ENCODE measurements at places on chromosomes 3 and 15.

DNA sequence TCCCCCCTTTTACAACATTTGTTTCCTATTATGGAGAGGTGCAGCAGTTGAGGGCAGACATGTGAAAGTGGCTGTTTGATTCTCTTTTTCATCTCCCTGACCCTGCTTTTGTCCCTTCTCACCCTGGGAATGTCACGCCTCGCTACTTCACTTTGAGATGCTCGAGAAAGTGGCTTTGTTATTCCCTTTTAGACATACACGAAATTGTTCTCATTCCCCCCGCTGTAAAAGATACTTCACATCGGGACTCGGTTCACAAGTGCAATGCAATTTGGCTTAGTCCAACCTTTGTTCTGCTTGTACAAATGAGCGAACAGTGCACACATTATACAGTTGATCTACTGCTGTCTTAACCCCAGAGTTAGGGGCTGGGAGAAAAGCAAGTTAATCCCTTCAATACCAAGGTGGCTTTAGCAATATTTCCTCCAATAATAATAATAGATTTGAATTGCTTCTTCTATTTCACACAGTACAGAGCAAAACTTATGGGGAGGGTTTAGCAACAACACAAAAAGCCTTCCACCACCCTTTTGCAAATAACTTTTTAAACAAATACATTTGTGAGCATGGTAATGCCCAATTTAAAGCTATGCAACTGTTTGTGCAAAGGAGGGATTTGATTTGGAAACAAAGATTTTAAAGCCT lies 5.7 kb upstream of the FOXB1 start:
- DNase-seq: peak; percentile 68

DNA sequence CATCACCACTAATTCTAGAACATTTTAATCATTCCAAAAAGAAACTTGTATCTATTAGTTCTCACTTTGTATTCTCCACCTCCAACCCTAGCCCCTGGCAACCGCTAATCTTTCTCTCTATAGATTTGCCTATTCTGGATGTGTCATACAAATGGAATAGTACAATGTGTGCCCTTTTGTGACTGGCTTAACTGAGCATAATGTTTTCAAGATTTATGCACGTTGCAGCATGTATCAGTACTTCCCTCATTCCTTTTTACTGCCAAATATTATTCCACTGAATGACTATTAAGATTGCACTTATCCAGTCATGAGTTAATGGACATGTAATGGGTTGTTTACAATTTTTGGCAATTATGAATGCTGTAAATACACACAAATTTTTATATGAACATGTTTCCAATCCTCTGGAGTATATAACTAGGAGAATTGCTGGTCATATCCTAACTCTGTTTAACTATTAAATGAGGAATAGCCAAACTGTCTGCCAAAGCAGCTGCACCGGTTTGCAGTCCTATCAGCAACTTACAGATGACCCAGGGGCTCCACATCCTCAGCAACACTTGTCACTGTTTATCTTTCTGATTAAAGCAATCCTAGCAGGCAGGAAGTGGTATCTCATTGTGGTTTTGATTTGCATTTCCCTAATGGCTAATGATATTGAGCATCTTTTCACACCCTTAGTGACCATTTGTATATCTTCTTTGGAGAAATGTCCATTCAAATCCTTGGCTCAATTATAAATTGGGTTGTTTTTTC lies 42.9 kb downstream of the DCUN1D1 start:
- peak; percentile 18 for DNase-seq

GRCh38 chr3:64138046-64138445 lies 87.2 kb downstream of the PRICKLE2 start:
- no peak for DNase-seq

DNA sequence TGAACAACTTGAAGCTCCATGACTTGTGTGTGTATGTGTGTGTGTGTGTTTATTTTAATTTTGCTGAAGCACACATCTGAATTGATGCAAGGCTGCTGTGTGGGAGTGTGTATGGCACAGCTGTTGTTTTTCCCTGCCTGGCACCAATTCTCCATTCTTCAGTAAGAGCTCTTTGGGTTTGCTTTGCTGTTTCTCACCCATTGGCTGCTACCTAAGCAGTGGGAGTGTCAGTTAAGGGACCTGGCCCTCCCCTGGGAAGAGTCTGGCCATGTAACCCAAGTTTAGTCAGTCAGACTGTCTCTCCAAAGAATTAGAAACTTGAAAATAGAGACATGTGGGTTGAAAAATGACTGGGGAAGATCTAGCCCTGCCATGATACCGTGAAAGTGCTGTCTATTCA lies 126.2 kb upstream of the SYNPR start:
- DNase-seq: no peak

DNA sequence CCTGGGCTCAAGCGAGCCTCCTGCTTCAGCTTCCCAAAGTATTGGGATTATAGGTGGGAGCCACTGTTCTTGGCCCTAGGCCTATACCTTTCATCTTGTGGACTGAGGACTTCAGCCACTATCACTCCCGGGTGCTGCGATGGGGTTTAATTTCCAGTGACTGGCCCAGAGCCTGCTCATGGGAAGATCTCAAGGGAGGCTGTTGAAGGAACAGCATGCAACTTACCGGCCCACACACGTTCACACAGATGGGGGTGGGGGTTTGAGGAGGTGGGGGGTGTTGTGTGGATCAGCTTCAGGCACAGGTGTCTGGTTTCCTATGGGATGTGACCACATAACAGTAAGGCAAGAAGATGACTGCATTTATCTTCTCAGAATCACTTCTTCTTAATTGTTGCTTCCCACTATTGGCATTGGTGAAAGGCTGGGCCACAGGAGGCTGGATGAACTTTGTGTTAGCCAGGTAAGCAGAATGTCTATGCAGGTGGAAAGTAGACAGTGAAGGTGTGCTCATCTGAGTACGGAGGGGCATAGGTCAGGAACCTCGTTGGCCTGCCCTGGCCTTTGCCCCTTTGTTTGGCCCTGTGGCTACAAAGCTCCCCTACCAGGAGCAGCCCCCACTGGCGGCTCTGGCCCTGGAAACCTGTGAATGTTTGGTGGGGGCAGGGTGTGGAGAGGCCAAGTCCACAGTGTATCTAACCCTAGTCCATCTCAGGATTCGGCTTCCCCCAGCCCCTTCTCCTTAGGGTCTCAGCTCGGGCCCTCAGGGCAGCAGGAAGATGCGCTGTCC lies 1.4 kb upstream of the APBA2 start:
- no peak for DNase-seq

GRCh38 chr15:92510163-92510882 lies 116.6 kb downstream of the ST8SIA2 start:
- no peak for DNase-seq

GRCh38 chr3:23629181-23629894 lies 176.4 kb upstream of the UBE2E1 start:
- no peak for DNase-seq

GRCh38 chr3:114320246-114320645 lies 26.4 kb downstream of the TIGIT start:
- no peak for DNase-seq

DNA sequence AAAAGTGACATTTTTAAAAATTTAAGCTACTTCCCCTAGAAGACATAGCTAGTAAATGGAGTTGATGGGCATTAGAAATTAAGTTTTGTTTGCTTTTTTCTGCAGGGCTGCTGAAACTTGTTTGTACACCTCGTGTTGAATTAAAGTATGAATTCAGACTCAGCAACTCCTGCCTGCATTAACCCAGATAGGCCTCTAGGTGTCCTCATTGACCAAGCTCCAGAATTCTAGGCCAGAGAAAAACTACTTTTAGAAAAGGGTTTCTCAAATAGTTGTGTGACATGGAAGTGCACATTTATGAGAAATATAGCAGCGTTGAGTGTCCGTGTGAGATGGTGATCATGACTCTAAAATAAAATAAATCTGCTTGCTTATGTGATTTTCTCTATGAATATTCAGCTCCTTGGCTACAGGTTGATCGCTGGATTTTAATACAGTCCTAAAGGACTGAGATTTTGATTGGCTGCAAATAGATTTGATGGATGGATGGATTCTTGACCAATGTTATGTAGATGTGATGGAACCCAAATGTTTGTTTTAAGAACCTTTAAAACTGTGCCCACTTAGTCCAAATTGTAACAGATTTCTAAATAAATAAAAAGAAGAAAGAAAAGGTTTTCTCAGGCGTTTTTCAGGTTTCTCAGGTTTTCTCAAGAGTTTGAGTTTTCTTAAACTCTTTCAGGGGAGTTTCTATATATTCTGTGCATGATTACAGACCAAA lies 39.4 kb upstream of the LMOD3 start:
- peak; percentile 32 for DNase-seq

DNA sequence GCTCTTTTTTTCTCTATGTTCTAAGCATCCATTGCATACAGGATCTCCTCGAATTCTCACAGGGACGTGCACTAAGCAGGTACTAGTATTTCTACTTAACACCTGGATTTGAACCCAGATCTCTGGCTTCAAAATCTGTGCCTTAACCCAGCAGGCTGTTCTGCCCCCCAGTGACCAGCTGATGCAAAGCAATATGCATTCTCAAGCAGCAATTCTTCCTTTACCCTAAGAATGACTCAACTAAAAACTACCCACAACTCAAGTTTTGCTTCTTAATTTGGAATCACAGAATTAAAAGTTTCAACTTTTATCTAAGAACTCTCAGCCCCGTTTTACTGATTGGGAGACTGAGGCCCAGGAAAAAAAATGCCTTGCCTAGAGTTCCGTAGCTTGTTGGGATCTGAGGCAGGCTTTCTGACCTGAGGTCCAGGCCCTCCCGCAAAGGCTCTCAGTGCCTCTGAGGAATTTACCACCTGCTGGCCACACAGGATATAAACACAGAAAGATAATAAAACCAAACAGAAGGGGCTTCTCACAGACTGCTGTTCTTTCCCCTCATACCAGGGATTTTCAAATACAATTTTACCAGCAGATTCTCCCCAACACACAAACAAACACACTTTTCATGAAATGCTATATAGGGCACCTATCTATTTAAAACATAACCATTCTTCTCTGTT lies 115.4 kb upstream of the RAD18 start:
- no peak for DNase-seq

GRCh38 chr3:51874889-51875288 lies 512 bp downstream of the IQCF5 start:
- no peak for DNase-seq

- no peak for DNase-seq
Measured at GRCh38 chr3:148737104-148737530, 39.4 kb downstream of the AGTR1 start.

DNA sequence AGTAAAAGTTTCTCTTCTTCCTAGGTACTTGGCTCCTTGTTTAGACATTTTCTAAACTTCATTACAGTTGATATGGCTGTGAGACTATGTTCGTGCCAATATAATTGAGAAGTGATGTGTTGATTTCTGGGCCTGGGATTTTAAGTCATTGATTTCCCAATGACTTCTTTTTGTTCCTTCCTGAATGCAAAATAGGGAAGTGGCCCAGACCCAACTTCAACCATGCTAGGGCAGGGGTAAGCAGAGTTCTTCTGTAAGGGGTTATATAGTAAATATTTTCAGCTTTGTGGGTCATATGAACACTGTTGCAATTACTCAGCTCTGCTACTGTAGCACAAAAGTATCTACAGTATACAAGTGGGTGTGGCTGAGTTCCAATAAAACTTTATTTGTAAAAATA lies 320.1 kb upstream of the WNT5A start:
- DNase-seq: no peak

- no peak for DNase-seq
Measured at GRCh38 chr15:84840741-84841429, 23.7 kb downstream of the ALPK3 start.

DNA sequence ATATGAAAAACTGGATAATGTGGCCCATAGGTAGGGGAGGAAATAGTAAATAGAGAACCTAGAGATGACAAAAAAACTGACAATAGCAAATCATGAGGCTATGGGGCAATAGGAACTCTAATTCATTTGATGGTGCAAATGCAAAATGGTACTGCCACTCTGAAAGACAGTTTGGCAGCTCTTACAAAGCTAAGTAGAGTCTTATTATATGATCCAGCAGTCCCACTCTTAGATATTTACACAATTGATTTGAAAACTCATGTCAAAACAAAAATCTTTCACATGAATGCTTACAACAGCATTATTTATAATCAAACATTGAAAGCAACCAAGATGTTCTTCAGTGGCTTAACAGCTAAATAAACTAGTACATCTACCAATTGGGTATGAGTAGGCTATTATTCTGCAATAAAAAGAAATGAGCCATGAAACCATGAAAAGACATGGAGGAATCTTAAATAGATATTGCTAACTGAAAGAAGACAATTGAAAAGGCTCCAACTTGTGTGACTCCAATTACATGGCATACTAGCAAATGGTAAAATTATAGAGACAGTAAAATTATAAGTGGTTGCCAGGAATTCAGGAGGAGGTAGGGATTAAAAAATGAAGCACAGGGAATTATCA lies 321.8 kb upstream of the STAC start:
- no peak for DNase-seq

DNA sequence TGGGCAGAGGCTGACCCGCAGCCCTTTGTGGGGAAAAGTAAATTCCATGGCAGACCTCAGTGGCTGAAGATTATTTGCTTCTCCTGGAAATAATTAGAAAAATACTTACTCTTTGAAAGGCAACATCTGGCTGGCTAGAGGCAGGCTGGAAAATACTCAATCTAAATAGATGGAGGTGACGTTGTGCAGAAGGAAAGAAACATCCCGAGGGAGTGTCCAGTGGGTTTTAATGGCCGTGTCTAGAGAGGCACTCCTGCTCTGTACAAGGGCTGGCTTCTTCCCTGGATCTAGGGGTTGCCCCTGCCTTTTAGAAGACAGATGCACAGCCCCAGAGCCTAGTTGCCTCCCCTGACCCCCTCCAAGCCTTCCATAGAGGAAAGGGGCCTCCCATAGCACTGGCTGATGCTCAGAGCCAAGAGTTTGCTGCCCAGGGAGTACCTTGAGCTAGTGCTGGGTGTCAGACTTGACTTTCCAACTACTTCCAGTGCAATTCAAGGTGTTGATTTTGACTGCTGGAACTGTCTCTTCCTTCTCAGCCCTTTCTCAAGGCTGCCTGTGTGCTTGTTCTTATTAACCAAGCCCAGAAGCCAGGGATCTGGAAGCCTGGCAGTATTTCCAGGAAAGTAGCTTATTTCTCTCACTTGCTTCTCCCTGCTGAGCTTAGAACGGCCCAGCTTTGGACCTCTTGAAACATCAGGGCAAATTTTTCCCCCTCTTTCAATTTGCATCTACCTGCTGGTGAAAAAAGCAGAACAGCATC lies 27.4 kb downstream of the CGNL1 start:
- no peak for DNase-seq

DNA sequence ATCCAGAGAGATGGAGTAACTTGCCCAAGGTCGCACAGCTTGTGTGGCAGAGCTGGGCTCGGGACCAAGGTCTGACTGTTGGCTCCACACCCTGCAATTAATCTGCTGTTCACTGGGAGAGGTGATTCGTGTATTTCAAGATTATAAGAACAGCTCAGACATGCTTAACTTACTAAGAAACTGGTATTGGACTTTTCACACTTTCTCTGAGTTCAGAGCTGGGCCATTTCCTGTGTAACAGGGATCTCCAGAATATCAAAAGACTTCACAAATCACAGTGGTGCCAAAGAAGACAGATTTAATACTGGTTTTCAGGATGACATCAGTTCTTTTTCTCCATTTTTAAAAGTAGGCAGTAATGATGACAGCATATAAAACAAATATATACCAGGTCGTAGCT lies 156.8 kb upstream of the UBE2E1 start:
- DNase-seq: no peak
